Putamen (tissue), 1 donor: ENCODE measurements at places on chromosomes 4 and X.

- no peak for DNase-seq
Measured at GRCh38 chr4:18021470-18021719, 160 bp downstream of the LCORL start.

DNA sequence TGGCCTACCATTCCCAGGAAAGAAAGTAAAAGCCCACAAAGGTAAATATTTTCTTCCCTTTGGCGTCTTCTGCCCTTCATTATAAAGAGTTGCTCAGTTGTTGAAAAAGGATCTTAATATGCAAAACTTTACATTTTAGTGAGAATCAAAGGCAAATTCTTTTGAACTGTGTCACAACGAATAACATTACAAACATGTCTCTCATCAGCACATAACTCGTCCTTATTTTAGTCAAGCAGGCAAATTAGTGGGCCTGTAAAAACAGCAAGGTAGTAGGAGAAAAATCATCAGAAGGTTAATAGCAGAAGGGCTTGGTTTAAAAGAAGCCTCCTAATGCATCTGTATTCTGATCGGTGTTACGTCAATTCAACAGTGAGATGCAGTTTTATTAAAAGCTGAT, 647.3 kb upstream of the DIPK2B start:
- DNase-seq, result no peak

DNA sequence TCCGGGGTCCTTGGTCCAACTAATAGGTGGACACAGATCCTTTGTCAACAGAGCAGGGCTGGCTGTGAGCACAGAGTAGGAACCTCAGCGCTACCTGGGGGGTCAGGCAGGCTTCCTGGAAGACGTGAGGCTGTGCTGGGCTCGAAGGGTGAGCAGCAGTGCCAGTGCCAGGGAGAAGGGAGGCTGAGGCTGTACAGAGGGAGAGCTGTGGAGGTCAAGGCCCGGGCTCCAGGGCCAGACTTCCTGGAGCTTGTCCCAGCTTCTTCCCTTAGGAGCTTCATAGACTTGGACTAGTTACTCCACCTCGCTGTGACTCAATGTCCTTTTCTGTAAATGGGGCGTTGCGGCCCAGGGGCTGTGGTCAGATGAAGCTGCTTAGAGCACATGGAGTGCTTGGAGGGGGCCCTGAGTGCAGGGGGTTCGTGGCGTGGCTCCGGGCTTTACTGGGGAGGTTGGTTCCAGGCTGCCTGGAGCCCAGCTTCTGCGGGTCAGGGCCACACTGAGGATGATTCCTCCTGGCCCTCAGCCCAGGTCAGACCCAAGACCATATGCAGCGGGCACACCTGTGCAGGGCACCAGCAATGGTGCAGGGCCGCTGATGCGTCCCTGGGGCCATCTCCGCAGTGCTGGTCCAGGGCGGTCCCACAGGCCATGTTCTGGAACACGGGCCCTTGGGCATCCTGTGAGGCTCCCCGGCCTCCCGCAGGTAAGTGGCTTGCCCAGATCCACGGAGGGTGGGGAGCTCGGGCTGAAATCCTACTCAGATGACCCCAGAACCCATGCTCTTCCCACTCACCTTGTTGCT, 98.1 kb downstream of the DCTD start:
- DNase-seq, result no peak

GRCh38 chr4:118352843-118353533, at the start of gene PRSS12:
TSS of gene PRSS12 (minus strand) at chr4:118353003. CDS start at chr4:118352720, 283 bp downstream.
- no peak for DNase-seq

- DNase-seq, result no peak
Measured at GRCh38 chr4:27082776-27083175, 222.1 kb downstream of the STIM2 start.
